T47D (cell line): ENCODE measurements at places on chromosomes 1 and 21.
A peak's percentile ranks its signal among the peaks of the same experiment; 100 is the strongest.

- no peak for DNase-seq
Measured at GRCh38 chr1:95889400-95889799, 655.4 kb downstream of the RWDD3 start.

- DNase-seq = peak; percentile 86
Measured at GRCh38 chr1:17012775-17013490, 1.2 kb upstream of the ATP13A2 start.

DNA sequence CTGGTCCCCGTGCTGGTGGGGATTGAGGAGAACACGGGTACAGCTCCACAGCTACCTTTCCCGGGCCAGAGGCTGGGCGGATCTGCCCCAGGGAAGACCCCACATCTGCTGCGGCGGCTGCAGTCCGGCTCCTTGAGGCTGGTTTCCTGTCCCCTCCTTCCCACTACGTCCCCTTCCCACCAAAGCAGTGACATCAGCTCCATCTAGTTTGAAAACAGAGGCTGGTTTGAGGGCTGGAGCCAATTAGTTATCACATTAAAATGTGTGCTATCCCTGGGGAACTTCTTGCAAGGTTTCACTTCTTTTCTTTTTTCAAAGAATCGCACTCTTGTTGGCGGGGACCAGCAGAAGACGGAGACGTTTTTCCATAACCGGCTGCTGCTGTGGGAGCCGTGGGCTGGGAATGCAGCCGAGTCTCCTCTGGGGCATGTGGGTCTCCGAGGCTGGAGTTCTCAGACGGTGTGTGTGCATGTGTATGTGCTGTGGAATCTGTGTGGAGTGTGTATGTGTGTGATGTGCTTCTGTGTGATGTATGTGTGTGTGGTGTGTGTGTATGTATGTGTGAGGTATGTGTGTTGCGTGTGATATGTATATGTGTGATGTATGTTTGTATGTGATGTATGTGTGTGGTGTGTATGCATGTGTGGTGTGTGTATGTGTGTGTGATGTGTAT is 8.9 kb upstream of the PCBP3 start:
- no peak for DNase-seq

DNA sequence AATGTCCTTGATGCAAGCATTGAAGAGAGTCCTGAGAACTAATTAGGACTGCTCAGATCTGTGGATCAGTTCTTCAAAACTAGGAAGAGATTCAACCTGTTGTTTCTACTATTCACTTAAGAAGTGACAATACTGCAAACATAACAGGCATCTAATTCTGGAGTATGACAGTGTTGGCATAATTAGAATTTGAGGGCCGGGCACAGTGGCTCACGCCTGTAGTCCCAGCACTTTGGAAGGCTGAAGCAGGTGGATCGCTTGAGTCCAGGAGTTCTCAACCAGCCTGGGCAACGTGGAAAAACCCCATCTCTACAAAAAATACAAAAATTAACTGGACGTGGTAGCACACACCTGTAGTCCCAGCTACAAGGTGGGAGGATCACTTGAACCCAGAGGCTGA is 8.0 kb upstream of the FOXJ3 start:
- no peak for DNase-seq

- no peak for DNase-seq
Measured at GRCh38 chr1:11042995-11043874, 3.8 kb downstream of the MASP2 start.

DNA sequence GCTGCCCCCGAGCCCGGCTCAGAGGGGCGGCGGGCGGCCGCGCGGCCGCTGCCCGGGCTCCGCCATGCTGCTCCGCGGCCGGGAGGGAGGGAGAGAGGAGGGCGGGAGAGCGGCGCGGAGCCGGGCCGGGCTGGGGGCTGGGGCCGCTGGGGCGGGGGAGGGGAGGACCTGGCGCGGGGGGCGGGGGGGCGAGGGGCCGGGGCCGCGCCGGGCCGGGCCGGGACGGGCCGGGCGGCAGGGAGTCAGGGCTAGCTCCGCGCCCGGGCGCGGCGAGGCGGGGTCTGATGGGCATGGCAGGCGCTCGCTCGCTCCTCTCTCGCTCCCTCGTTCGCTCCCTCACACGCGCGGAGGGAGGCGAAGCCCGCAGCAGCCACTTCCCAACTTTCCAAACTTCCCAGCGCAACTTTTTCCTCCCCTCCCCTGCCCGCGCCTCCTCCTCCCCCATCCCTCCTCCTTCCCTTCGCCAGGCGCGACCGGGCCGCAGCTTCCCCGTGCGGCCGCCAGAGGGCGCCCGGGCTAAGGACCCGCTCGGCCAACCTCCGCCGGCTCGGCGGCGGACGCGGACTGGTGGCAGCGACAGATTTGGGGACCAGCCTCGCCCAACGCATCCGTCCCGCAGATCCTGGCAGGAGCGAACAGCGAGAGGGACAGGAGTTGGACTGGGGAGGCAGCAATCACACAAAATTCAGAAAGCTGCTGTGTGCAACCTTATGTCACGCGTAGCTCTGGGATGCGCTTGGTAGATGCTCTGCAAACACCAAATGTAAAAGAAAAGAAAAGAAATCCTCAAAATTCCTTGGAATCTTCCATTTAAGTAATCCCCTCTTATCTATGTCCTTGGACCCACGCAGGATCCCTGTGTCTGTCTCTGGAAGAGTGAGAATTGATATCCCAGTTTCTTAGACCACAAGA is at the start of gene TRABD2B:
TSS of gene TRABD2B (minus strand) at position 97 of the 912 bp plus-strand sequence.
- DNase-seq = peak; percentile 90

- DNase-seq = no peak
Measured at GRCh38 chr1:59266180-59266926, 30.5 kb upstream of the FGGY start.

GRCh38 chr1:200488375-200489165 is 78.7 kb upstream of the ZNF281 start:
- DNase-seq = peak; percentile 92

DNA sequence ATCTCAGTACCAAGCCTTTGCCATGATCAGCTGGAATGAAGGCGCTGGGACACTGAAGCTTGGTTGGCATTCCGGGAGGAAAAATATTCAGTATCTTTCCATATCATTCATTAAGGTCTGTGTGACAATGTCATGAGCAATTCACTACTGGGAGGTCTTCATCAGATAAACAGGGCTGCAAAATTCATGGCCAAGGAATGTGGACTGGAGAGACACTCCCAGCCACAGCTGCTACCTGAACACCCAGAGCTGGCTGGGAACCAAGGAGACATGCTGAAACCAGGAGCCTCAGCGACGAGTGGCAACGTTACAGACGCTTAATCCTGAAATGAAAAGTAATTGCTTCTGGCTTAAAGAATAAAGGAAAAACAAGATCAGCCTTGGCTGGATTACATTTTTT is 30.6 kb upstream of the DDAH1 start:
- no peak for DNase-seq

DNA sequence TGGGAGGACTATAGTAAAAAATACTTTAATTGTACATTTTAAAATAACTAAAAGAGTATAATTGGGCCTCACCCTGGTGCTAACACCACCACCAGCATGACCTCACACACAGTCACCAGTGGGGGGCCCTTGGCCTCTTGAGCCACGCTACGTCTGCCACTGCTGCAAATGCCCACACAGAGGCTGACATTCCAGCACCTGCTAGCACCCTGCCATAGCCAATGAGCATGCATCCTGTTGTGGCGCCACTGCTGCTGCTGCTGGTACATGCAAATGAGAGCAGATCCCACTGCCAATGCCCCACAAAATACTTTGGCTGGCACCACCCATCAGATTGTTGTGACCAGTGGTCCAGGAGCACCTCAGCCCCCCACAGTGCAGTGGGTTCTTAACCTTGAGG is 31.5 kb upstream of the TNR start:
- DNase-seq = no peak

DNA sequence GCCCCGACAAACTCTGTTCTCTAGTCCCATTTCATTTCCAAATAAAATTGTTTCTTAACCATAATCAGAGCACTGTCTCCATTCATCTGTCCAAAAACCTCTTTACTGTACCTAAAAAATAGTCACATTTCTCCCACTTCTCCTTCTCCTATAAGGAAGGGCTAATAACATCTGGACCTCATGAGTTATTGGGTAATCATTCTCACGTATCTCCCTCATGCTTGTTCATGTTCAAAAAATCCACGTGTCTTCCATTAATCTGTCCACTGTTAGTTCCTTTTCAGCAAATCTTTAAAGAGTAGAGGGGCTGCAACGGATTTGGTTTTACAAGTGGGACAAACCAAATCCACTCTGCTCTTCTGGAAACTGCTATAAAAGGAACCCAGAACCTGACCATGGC is 1418.8 kb downstream of the MRPL39 start:
- DNase-seq = no peak

DNA sequence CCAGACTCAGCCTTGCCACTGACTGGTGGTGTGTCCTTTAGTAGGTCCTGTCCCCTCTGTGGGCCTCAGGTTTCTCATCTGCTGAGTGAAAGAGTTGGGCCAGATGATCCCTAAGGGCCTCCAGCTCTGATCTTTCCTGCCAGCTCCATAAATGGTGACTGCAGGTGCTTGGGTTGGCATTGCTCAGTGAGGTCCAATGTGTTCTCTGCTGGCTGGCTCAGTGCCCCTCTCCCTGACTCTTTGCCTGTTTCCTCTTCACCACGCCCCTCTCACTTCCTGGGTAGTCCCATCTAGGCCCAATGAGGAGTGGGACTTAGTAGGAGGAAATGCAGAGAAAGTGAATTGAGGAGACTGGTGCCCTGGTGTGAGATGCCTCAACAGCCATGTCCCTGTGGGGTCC is 36.6 kb downstream of the UBE2T start:
- no peak for DNase-seq

DNA sequence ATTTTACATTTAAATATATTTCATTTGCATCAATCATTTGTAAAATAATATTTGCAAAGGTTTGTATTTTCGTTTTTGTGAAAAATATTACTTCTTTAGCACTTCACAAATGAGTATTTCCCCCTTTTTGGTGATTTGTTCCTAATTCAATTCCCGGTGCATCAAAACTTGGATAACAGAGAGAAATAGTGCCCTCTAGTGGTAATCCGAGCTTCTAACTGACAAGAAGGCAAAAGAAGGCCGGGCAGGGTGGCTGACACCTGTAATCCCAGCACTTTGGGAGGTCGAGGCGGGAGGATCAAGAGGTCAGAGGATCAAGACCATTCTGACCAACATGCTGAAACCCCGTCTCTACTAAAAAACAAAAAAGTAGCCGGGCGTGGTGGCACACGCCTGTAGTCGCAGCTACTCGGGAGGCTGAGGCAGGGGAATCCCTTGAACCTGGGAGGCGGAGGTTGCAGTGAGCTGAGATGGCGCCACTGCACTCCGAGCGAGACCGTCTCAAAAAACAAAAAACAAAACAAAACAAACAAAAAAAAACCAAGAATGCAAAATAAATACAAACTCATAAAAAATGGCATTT is 137.7 kb downstream of the COL11A1 start:
- peak; percentile 67 for DNase-seq

DNA sequence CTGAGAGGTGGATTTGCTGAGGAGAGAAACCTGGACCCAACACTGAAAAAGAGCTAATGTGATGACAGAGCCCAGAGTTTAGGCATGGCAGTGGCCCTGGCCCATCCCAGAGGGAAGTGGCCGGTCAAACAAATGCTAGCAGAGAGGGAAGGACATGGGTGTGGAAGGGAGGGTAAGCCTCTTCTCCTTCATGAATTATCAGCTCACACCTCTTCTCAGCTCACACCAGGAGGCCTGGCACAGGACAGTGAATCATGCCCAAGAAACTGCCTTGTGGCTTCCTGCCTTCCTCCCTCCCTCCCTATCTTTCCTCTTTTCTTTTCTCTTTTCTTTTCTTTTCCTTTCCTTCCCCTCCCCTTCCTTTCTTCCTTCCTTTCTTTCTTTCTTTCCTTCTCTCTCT is 1.3 kb upstream of the SPRR3 start:
- DNase-seq = no peak

GRCh38 chr1:208135354-208135753 is 108.8 kb downstream of the PLXNA2 start:
- no peak for DNase-seq

DNA sequence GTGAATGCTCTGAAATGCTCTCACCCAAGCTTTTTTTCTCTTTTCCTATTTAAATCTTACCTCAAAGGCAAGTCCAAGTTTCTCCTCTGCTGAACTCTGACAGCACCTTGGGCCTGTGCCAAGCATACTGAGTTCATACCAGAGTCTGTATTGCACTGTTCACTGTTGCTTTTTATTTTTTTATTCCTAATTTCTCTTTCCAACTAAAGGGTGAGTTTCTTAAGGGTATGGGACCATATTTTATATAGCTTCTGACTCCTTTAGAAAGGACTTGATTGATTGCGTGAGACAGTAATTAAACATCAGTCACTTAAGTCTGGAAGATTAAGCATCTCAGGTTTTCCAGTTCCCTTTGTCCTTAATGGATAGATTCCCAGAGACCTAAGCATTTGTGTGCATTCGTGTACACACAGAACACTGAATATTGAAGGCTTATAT is 69.9 kb downstream of the CACHD1 start:
- peak; percentile 13 for DNase-seq

GRCh38 chr1:113129529-113130185 is 56.7 kb downstream of the LRIG2 start:
- no peak for DNase-seq

DNA sequence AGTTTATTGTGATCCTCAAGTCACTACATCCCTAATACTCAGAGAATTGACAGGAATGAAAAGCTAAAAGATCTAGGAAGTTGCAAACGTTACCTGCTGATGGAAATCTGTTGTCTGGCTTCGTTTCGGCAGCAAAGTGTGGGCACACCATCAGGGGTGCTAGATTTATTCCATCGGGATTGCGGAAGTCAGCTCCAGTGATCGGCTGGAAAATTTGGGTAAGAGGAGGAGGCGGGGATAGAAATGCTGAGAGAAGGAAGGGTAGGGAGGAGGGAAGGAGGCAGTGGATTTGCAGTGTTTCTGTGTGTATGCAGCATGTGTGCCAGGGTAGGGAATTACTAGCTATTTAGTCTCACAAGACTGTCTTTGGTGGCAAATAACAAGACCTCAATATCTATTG is at the start of gene CTSK:
TSS of gene CTSK (minus strand) at position 140 of the 400 bp plus-strand sequence. CDS start 1,455 bp downstream, outside the sequence.
- no peak for DNase-seq

DNA sequence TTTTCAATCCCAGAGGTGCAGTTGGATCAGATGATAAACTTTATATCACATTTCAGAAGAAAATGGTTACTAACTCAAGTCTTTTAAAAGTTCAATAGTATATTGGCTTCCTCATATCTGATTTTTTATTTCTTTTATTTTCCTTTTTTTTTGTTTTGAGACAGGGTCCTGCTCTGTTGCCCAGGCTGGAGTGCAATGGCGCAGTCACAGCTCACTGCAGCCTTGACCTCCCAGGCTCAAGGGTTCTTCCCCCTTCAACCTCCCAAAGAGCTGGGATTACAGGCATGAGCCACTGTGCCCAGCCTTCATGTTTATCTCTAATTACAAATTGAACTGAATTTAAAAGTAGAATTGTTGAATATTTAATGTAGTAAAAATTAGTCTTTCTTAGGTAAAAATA is 13.9 kb downstream of the FLVCR1 start:
- no peak for DNase-seq

GRCh38 chr1:30358500-30358899 is 364.9 kb downstream of the MATN1 start:
- DNase-seq = no peak

- no peak for DNase-seq
Measured at GRCh38 chr21:37835481-37835880, 80.8 kb downstream of the KCNJ6 start.
